ENCODE measurements at places on chromosomes 11 and 22.

GRCh38 chr11:32549611-32550187 is 33.9 kb upstream of the EIF3M start:
- DNase-seq: no peak

DNA sequence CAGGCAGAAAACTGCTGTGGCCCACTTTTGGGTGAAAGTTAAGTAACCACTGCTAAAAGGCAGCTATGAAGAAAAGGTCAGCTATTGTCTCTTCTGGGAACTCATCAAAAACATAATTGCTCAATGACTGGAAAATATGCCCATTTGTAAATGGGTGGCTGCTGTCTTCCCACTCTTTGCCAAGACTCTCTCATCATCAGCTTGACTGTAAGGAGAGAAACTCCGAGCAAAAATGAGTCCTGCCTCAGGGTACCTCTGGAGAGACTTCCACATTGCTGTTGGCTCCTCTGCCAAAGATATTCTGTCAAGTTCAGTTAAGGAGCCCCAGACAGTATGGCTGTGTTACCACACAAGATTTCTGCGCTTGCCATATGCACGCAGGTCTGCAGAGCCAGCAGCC is 138.7 kb downstream of the BBOX1 start:
- DNase-seq: no peak

GRCh38 chr11:84612645-84613044 is 1014.5 kb downstream of the DLG2 start:
- no peak for DNase-seq

- DNase-seq: no peak
These were observed 251.2 kb downstream of the ETS1 start for GRCh38 chr11:128336203-128336602.

- no peak for DNase-seq
These were observed 13.5 kb downstream of the RBM7 start for GRCh38 chr11:114413958-114414357.

DNA sequence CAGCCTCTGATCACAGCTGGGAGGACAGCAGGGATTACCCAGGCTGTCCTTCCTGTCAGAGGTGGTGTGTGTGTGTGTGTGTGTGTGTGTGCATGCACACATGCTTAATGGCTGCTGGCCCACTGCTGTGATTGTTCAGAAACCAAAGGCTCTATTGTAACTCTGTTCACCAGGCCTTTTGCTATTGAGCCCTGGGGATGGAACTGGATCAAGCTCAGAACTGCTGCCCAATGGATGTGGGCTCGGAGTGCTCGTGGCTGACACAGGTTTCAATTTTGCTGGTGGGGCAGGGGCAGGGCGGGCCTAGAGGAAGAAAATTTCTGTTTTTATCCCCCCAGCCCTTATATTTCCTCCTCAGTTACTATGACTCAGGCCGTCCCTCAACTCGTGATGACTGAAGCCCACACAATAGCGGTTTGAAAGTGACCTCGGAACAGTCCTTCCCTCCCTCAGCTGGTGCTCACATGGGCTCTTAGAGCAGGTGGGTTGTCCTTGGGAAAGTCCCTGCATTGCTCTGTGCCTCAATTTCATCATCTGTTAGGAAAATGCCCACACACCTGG is 359.3 kb downstream of the TENM4 start:
- no peak for DNase-seq

- DNase-seq: no peak
These were observed 80.7 kb downstream of the JRKL start for GRCh38 chr11:96470521-96470920.

- no peak for DNase-seq
These were observed 3.8 kb downstream of the DCPS start for GRCh38 chr11:126307706-126308105.

DNA sequence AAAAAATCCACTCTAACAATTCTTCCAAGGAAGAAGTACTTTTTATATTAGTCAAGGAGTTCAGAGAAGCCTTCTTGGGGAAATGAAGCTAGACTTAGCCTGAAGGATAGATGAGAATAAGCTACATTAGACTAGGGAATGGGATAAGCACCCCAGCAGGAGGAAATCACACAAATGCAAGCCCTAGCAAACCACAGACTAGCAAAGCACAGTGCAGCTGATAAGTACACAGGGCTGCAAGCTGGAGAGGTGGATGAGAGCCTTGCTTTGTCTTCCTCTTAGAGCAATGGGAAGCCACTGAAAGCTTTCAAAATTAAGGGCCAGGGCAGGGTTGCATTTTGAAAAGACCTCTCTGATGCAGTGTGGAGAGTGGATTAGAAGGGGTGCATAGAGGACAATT is 946.2 kb downstream of the LRRC4C start:
- no peak for DNase-seq

GRCh38 chr22:31127181-31127772 is 4.5 kb downstream of the INPP5J start:
- DNase-seq: no peak

DNA sequence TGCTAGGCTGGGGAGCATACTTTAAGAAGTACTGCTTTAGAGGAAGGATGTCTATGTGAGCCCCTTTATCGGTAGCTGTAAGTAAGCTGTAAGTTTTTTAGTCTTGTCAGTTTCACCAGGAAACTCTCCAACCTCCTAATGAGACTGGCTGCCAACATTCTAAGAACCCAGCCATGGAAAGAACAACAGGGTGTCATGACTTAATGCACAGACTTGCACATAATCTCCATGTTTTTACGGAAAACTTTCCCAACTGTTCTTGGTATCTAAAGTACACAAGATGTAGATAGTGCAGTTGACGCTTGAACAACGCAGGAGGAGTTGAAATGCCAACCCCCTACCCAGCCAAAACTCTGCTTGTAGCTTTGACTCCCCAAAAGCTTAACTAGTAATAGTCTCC is 9.0 kb downstream of the OR8A1 start:
- no peak for DNase-seq

DNA sequence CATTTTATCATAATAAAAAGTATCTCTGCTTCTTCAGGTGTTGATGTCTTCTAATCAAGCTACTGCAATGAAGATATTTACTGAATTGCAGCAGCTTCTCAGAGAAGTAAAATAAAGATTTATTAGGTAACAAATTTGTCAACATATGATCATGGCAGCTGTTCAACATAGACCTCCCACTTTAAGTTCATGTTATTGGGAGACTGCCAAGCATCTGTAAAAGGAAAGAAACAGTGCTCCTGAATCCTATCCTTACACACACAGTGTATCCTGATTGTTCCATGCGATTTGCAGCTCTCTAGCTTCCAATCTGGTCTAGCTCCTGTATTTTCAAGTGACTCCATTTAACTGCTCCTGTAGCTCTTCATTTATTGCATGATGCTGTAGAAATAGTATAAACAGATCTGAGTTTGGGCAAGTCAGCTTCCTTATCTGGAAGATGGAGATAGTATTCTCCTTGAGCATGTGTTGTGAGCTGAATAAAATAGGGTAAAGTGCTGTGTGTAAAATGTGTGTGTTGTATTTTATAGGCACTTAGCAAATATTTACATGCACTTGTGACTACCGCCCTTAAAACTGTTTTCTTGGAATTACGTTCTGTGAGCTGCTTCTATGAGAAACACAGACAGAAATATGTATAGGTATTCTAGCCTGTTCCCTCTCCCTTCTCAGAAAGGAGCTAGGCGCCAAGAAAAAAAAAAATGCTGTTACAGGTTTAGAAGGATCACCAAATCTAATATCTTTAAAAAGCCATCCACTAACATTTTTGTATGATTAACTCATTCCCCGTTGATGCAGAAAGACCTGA is 290.6 kb downstream of the JRKL start:
- DNase-seq: no peak

DNA sequence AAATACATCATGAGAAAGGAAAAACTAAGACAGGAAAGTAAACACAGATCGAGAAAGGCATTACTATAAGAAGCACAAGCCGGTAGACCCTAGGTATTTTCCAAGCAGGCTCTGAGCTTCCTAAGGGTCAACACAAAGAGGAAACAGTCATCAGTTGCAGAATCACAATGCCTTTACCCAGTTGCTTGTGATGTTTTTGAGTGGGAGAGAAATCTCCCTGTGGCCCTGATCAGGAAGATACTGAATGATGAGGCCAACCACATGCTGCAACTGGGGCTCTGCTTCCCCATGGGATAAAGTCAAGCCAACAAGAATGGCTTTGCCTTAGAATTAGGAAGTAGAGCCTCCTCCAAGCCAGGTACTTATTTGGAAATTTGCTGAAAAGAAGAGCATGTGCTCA is 132.6 kb downstream of the MICAL2 start:
- DNase-seq: no peak

DNA sequence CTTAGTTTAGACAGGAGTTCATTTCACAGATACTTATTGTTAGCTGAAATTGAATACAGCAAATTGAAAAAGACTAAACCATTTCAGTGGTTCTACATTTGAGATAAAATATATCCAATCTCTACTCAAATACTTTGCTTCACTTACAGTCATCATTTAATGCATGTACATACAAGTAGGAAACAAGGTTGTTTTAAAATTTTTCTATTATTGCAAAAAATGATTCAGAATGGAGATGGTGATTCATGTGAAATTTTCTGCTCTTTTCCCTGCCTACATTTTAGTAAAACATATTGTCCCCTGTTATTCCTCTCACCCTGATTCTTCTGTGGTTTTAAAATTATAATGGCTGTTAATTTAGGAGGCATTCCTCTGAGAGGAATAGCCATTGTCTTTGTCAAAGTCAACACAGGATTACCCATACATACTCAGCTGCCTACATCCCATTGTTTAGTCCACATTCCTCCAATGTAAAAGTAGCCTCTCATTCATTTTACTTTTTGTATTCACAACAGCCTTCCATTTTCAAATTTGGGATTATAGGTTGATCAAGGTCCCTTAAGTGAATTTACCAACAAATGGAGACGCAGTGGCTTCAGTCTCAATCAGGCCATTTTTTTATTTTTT is 60.1 kb downstream of the TRPC6 start:
- no peak for DNase-seq

DNA sequence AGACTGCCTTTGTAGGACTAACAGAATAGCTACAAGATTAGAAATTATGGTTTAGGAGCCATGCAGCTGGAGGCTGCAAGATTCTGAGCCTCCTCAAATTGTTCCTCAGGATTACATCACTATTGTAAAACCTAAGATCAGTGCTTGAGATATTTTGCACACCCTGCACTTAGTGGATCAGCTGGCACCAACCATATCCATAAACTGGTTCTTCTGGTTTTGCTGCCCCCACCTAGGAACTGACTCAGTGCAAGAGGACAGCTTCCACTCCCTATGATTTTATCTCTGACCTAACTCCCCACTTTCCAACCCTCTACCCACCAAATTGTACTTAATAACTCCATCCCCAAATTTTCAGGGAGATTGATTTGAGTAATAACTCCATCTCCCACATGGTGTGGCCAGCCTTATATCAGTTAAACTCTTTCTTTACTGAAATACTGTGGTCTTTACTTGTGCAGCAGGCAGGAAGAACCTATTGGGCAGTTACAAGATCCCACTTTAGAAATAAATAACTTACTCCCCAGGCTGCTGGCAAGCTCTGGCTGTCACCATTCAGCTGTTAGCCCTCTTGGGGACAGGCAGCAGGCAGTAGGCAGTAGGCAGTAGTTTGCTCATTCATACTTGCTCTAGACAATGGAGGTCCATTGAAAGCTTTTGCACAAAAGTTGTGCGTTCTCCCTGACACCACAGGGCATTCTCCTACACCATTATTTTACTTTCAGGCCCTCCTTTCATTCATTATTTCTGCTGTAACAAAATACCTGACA is 119.0 kb downstream of the SLC17A6 start:
- DNase-seq: no peak

GRCh38 chr22:44703255-44703870 is 1.4 kb downstream of the PRR5 start:
- no peak for DNase-seq

DNA sequence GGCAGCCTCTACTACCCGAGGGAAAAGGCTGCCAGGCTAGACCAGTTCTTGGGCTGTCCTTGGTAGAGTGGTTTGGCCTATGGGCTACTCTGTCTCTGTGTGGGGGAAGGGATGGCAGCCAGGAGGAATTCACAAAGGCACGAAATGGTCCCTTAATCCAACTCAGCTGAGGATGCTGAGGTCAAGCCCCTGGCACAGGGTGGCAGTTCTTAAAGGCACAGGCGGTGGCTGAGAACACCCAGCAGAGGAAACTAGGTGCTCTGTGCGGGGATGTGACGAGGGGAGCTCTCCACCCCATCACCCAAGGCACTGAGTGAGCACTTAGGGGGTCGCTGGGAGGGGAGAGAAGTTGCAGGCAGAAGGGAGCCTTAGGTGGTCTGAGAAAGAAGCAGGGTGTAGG is at the start of gene MFRP:
MFRP (minus strand) TSS at position 101 of the 400 bp plus-strand sequence. CDS start 192 bp downstream, outside the sequence.
- DNase-seq: no peak

DNA sequence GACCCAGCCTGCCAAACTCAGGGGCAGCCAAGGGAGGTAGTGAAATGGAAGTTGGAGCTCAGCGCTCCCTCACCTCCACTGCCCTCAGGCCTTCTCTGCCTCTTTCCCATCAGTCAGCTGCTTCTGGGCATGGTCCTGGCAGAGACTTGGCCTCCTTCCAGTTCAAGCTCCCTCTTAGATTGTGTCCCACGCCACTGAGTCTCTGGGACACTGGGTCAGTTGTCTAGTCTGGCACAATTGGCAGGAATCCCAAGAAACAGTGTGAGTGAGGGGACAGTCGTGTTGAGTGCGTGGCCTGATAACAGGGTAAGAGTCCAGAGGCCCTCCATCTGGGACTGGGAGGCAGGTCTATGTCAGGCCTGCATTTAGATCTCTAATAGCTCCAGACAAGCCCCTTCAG is 7.1 kb upstream of the SLC35E4 start:
- DNase-seq: no peak

DNA sequence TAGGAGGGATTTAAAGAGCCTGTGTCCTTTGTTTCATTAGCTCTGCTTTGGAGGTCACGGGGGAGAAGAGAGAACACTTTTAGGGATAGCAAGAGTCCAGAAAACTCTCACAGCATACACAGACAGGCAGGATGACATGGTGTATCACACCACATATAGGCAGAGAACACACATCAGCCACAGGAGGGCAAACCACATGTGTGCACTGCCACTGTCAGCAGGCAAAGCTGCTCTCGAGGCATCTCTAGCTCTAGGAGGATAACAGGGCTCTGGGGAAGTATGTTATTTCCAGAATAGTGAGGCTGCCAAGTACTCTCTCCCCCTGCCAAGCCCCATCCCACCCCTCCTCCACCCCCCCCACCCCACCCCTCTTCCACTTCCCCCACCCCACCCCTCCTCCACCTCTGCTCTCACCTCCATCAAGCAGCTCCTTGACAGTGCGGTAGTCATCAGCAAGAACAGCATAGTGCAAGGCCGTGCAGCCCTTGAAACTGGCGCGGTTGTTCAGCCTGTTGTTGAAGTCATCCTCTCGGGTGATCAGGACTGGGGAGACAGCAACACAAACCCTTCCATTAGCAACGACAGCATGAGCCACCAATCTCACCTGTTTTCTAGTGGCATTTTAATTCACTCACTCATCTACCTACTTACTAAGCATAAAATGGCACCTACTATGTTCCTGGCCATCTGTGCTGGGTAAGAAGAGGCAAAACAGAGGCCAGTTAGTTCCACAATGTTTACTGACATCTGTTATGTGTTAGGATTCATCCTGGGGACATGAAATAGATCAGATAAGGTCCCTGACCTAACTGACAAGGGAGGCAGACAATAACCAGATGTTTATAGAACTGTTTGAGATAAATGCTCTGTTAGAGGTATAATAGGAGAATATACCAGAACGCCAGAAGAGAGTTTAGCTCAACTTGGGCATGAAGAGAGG is 75.6 kb downstream of the CLPB start:
- DNase-seq: no peak

- DNase-seq: no peak
These were observed 107.5 kb downstream of the TBC1D22A start for GRCh38 chr22:46869831-46870441.

Data from GM12864 (cell line).